KBM-7 (cell line): ENCODE measurements at places on chromosomes 1 and 21.

- no peak for DNase-seq
Observed at GRCh38 chr1:161307892-161308638, 1.7 kb downstream of the MPZ start.

DNA sequence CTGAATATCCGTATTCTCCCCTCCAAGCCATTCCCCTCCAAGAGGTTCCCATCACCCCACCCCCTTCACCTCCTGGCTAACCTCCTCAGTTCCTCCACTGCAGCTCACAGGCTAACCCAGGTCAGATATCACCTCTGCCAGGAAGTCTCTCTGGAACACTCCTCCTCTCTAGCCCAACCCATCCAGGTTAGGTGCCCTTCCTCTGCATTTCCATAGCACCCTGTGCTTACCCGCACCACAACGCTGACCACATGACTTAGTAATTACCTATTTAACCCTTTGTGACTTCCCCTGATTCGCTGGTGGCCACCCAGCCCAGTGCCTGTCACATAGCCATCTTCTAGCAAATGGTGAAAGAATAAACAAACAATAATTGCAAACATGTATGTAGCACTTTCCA lies 49.5 kb upstream of the IFFO2 start:
- no peak for DNase-seq

DNA sequence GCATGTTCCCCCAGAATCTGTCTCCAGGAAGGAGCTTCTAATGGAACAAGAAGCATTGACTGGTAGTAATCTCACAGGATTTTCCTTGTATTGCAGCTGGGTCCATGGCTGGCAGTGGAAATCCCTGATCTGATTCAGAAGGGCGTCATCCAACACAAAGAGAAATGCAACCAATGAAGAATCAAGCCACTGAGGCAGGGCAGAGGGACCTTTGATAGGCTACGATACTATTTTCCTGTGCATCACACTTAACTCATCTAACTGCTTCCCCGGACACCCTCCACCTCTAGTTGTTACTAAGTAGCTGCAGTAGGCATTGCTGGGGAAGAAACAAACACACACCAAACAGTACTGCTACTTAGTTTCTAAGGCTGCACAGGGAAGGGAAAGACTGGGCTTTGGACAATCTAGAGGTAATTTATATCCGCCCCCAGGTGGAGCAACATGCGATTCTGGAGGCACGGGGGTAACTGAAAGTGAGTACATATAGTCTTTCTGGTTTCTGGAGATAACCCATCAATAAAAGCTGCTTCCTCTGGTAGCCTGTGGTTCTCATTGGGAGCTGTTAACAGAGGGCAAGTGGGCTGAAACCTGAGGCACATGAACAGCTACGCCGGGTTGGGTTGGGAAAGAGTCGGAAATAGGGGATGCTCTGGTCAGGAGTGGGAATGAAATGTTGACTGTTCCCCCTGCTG lies 837 bp upstream of the USP21 start:
- DNase-seq = no peak

GRCh38 chr1:185696422-185697150 lies 37.6 kb upstream of the HMCN1 start:
- DNase-seq = no peak

- DNase-seq = no peak
Observed at GRCh38 chr1:32991386-32991785, 26.8 kb upstream of the RNF19B start.

- DNase-seq = no peak
Observed at GRCh38 chr1:111998332-111998731, 8.9 kb upstream of the KCND3 start.

DNA sequence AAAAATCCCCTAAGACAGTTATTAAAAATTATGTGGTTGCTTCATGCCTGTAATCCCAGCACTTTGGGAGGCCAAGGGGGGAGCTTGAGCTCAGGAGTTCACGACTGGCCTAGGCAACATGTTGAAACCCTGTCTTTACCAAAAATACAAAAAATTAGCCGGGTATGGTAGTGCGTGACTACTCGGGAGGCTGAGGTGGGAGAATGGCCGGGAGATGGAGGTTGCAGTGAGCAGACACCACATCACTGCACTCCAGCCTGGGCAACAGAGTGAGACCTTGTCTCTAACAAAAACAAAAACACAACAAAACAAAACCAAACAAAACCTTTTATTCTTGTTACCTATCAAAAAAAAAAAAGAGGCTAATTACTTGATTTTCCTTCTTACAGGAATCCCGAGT lies 2.1 kb downstream of the ELK4 start:
- no peak for DNase-seq

GRCh38 chr1:237411621-237412020 lies 369.6 kb downstream of the RYR2 start:
- no peak for DNase-seq

DNA sequence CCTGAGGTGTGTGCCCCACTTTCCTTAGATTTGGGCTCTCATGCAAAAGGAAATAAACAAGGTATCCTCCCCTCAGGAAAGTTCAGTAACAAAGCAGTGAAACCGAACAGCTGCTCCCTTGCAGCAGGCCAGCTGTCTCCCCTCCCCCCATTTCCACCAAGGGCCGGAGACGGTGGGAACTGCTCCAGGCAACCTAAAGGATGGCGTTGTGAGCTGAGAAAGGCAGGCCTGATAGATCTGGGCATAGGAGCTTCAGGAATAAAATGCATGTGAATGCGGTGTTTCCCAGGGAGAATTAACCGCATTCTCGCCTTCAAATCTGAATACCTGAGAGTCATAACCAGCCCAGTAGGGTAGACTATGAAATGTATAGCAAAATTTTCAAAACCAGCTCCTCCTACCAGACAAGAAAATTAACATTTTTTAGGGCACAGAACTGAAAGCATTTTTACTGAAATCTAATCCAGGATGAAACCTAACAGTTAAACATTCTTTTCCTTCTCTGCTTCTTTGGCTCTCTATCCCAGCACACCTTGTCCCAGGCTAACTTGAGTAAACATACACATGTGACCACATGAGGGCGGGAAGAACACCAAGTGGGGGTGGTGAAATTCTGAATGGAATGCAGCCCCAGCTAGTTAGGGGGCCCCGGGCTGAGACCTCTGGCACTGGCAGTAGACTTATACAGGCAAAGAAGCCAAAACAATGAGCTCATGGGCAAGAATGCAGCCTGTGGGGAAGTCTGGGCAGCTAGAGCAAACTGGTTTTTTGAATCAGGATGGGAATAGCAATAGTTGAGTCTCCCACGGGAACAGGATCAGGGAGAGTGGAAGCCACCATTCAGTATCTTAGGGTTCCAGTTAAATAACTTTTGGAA lies 11.5 kb downstream of the MCL1 start:
- peak; percentile 28 for DNase-seq

DNA sequence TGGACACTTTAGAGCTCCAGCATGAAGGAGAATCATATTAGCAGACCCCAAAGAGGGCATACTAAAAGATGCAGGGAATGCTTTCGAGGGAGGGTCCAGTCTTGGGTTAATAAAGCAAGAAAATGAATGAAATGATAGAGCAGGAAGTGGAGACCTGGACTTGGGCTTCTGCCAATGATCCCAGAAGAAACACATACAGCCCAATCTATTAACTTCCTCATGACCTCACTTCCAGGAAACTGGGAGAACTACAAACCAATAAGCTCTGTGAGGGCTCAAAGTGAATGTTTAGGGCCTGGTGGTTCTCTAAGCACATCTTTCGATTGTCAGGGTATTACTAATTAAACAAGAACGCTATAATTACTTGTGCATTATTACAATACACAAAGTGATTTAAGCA lies 53.6 kb upstream of the SSX2IP start:
- no peak for DNase-seq

- peak; percentile 15 for DNase-seq
Observed at GRCh38 chr1:52792036-52792435, 50.5 kb upstream of the ZYG11A start.

DNA sequence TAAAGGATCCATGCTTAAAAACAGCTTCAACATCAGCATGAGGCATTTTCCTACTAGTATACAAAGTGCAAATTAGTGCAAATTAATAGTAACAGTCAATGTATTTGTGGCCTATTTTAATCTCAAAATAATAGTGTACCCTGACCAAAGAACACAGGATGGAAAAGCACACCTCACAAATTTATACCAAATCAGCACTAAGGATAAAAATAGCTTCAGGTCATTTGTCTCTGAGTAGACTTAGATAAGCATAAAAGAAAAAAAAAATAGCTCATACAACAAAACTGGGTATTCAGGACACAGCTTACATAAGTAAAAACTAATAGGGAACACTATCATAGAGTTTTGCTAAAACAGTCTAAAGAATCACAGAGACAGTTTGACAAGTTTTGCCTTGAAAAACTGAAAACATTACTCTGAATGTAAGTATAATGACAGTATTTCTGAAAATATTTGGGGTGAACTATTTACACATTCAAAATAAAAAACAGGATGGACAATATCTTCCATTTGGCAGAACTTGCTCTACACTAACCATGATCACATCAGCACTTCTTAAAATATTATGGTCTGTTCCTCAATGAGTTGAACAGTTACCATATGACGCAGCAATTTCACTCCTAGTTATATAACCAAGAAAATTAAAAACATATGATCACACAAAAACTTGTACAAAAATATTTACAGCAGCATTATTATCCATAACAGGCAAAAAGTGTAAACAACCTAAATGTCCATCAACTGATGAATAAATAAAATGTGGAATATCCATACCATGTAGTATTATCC lies 46.3 kb downstream of the RNF115 start:
- no peak for DNase-seq

- DNase-seq = no peak
Observed at GRCh38 chr1:248815407-248816034, 10.2 kb downstream of the SH3BP5L start.

- DNase-seq = no peak
Observed at GRCh38 chr1:223772771-223773160, 60.4 kb downstream of the CAPN2 start.

DNA sequence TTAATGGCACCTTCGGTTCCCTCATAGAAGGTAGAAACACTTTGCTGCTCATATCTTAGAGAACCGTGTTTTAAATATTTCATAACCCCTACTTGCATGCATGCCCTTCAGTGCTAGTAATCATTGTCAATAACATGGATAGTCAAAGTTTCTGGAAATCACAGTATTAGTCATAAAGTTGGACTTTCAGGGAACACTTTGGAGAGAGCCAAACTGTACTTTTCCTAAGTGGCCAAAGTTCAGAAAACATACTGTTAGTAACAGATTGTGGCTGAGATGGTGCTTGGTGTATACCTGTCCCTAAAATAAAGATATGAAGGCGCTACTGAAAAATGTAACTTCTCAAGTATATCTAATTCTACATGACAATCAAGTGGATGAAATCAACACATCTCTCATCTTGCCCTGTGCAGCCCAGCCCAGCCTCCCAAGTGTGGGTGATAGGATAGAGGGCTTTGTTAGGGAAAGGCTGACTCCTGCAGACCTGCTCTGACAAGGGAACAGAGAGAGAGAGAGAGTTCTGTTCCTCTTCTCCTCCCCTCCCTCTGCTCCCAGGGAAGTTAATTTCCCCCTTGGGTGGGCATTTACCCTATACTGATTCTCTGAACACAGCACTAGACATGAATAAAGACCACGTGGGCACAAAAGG lies 14.4 kb downstream of the MYOC start:
- no peak for DNase-seq

GRCh38 chr1:165403835-165404482 lies 41.0 kb downstream of the RXRG start:
- peak; percentile 45 for DNase-seq

- no peak for DNase-seq
Observed at GRCh38 chr1:54397090-54397591, 9.1 kb downstream of the SSBP3 start.

DNA sequence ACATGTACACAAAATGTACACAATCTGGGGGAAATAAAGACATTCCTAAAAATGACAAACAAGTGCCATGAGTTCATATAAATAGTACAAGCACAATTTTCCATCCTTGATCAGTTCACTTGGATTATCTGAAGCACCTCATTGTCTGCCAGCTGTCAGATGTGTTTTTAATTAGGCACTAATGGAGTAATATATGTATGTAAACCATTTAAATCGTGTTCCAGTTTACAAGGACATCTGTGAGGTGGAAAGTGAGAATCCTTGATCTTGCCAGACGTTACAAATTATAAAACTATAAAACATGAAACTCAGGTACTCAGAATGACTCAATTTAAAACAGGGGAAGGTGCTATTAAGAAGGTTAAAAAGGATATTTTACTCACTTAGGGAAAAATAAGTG lies 1312.2 kb downstream of the PLA2G4A start:
- no peak for DNase-seq

- no peak for DNase-seq
Observed at GRCh38 chr21:20965816-20966215, 32.4 kb upstream of the NCAM2 start.

GRCh38 chr21:36199021-36199420 lies 42.4 kb downstream of the DOP1B start:
- no peak for DNase-seq

GRCh38 chr21:46080171-46081021 lies 17.5 kb upstream of the COL6A2 start:
- no peak for DNase-seq

DNA sequence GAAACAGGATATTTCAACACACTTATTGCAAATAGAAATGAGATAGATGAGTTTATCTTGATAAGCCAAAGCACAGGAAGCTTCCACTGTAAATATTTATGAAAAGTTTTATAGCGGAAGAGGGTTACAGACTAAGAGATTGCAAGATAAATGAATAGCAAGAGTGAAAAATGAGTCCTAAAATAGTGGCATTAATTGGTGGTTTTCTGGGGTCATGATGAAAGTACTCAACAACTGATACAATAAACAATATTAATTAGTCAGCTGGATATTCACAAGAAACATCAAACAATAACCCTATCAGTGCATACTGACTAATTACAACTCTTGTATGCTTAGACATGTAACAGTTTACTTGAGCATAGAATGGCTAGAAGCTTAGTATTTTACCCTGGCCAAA lies 154.8 kb upstream of the CHODL start:
- no peak for DNase-seq

DNA sequence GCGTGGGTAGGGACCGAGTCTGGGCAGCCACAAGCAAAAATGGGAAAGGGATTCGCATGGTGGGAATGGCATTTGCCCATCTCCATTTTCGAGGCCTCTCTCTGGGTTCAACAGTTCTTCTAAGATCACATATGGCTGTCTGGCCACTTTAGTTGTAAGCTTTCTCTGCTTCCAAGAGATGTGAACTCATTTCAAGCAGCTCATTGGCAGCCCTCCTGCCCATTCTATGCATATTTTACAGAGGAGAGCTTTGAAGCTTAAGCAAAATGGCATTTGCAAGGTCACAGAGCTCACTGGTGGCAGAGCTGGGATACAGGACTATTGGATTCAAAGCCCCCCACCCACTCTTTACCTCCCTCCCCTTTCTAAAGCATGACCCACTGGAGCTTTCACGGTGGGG lies 93.7 kb downstream of the HHIPL2 start:
- DNase-seq = no peak
